ENCODE measurements at places on chromosomes 1 and 21.

GRCh38 chr1:209860293-209860881 is 32.6 kb downstream of the UTP25 start:
- peak; percentile 78 for DNase-seq

GRCh38 chr1:210709701-210710100 is 381.0 kb downstream of the HHAT start:
- DNase-seq: no peak

DNA sequence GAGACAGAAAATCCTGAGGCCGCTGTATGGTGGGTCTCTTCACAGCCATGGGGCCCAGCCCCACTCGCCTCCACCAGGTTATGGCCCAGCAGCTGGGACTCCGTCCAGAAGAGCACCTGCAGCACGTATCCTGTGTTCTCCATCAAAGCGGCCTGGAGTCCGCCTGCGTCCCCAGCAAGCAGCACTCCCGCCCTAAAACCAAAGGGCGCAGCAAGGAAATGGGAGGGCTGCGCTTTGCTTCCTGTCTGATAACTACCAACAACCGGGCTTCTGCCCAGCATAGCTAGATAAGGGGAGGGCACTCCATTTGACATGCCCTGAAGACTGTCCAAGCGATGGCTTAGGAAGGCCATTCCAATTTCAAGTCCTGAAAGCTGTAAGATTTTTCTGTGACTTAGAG is 119.9 kb downstream of the KCNJ15 start:
- peak; percentile 61 for DNase-seq

GRCh38 chr1:215055281-215055935 is 27.1 kb upstream of the KCNK2 start:
- DNase-seq: no peak

DNA sequence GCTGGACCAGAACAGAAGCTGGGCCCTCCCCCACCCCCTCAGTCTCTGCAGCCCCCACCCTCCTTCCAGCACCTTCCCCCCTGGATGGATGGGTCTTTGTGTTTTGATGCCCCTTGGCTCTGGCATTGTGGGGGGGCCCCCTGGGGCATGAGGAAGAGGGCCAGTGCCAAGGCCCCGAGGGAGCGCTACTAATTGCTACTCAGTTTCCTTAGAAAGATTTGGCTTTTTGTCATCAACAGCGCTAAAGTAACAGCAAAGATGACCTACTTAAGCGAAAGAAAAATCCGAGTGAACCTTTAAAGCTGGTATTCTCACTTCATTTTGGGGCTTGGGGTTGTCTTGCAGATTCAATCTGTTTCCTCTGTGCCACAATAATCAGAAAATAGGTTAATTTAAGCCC is 63.5 kb downstream of the SKI start:
- DNase-seq: no peak

DNA sequence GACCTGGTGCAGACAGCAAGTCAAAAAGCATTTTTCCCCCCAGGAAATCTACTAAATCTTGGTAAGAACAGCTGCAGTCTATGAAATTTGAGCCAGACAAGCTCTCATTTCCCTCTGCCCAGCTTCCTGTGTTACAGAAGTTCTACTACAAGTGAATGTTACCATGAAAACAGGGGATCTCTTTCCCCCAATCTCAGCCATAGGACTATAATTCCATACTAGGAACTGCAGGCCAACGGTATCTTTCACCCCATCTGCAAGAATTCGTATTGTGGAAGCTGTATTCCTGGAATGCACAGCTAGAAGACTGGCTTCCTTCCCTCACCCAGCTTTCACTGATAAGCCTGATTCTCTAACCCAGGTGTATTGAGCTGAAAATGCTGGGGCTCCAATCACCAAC is 1655.4 kb downstream of the BRINP3 start:
- DNase-seq: no peak

- DNase-seq: no peak
Measured at GRCh38 chr1:96513136-96513535, 208.4 kb upstream of the PTBP2 start.

DNA sequence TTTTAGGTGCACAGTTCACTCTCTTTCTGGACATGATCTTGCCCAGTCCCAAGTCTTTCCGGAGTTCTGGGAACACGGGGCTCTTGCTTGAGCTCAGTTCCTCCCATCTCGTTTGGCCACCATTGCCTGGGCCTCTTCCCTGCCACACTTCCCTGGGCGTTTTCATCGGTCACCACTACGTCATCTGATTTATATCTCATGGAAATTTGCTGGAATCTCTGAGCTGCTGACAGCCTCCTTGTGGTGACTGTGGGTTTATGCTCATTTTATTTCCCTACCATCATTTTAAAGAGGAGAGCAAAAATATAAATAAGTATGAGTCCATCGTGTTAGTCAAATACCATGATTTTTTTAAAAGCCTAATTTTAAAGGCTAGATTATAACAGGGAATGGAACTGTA is 449.1 kb upstream of the KAZN start:
- no peak for DNase-seq

- peak; percentile 67 for DNase-seq
Measured at GRCh38 chr1:10980841-10981727, 31.4 kb upstream of the TARDBP start.

- no peak for DNase-seq
Measured at GRCh38 chr1:212108981-212109380, 73.4 kb downstream of the DTL start.

DNA sequence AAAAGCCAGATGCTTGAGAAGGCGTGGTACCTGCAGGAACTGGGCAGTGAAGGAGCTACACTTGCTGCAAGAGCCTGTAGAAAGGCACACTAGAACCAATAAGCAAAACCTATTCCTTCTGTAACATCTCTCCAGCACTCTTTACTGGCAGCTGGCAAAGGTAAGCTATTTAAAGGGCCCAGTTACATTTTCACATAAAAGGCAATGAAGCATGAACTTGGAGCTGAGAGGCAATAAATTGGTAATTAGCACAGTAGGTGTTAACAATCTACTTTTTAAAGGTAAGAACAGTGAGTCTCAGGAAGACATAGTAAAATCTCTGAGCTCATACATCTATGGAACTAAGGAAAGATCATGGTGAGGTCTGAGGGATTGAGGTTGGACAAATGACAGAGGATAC is 167.1 kb upstream of the OLFM3 start:
- DNase-seq: no peak

Measured in aorta (tissue), 5 donors.